AG09309 (cell line): ENCODE measurements at places on chromosomes 2 and 18.

GRCh38 chr2:162092658-162093556, 18.9 kb upstream of the DPP4 start:
- DNase-seq: peak; percentile 95

DNA sequence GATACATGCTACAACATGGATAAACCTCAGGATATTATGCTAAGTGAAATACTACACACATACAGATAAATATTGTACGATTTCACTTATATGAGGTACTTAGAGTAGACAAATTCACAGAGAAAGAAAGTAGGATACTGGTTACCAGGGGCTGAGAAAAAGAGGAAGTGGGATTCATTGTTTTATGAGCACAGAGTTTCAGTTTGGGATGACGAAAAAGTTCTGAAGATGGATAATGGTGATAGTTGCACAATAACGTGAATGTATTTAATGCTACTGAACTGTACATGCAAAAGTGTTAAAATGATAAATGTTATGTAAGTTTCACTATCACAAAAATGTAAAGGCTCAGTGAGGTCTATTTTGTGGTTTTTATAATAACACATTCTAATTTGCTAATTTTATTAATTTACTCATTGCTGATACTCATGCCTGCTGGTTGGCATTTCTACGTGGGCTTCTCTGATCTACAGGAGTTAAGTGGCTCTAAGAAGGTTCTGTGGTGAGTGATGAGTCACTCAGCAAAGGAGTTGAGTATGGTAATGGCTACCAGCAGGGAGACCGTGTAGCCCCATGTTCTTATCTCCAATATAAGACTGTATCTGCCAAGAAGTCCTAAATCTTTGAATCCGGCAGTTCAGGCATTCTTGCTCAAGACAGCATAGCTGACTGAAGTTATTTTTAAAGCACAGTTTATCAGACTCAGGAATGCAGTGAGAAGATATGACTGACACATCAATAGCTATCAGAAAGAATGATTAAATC, 41.1 kb downstream of the UPP2 start:
- DNase-seq: no peak

DNA sequence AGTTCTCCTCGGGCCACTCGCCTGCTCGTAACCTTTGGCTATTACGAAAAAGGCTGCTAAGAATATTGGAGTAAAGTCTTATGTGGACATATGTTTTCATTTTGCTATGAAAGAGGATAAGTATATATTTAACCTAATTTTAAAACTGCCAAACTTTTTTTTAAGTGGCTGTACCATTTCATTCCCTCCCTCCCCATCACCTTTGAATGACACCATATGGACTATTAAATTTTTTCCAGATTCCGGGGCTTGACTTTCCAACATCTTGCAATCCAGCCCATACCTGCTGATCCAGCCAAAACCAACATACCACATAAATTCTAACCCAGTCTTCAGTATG, 31.5 kb downstream of the REEP1 start:
- DNase-seq: no peak

DNA sequence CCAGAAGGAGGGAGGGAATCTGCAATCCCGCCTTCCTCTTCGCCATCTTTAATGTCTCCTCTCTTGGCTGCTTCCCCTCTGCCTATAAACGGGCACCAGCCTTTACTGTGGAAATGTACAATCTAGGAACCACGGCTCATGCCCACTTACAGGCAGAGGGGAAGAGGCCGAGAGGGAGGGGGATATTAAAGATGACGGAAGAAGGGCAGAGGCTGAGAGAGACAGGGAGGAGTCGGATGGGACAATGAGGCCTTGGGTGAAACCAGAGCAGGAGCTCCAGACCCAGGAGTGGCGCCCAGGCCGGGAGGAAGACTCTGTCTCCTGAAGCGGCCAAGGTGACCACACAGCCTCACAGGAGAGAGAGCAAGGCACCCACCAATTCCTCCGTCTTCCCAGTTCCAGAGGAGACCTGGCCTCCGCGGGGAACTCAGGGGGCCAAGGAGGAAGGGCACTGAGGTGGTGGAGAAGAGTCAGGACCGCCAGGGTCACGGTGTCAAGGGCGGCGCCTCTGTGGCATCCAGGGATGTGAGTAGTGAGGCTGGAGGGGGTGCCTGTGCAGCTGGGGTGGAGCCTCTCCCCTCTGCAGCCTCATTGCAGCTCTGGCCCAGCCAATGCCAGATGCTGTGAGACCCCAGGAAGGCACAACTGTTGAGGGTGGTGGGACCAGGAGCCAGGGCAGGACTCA, 67.8 kb downstream of the CIB4 start:
- no peak for DNase-seq

DNA sequence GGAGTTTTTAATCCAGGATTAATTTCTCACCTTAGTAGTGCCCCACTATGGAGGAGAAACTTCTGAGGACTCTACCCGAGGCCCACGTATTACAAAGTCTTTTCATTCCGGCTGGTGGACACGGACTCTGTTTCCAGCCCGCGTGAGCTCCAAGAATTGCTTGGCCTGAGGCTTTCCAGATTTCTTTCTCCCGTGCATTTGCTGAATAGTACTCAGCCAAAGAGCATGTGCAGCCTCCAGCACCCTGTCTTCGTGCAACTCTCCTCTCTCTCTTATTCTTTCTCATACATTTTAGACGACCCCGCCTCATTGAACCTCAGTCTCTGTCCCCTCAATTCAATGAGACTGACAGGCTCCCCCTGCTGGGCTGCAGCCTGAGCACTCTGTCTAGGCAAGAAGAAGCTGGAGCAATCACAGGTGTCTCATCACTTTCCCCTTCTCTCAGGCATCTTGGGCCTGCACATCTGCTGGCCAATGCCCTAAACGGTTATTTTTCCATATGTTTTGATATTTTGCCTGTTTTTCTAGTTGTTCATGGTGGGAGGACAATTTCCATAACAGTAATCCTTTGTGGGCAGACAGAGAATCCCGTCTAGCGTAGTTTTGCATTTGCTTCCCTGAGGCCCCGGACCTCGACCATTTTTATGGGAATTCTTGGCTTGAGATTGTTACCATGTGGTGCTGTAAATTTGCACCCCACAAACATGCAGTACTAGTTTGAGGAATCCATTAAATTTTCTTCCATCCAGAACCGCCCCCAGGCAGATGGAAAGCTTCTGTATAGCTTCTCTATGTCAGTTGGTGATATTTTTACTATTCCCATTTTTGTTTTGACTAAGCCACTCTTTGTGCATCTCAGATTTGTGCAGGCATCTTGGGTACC, 50.1 kb upstream of the LPIN2 start:
- DNase-seq: no peak

DNA sequence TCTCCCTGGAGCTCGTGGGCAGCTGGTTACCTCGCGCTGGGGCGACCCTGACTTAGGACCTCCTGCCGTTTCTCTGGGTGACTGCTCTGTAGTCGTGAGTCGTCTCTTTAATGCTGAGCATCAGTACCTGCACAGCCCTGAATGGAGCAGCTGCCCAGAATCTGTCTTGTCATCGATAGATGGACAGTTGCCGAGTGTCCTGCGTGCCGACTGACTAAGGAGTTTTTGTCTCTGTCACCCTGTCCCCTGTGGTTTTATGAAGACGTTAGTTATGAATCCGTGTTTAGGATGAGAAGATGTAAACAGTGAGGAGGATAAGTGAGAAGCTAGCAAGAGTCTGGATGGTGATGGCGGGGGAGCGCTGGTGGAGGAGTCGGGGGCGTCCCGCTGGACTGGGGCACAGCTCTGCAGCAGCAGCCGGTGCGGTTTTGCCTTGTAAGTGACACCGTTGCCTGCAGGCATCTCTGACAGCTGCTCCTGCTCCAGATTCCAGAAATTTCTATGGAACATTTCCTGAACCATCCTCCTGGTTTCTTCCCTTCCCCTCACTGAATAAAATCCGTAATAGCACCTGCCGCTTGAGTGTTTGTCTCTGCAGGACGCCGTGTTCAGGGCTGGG, 13.3 kb downstream of the AGAP1 start:
- no peak for DNase-seq

DNA sequence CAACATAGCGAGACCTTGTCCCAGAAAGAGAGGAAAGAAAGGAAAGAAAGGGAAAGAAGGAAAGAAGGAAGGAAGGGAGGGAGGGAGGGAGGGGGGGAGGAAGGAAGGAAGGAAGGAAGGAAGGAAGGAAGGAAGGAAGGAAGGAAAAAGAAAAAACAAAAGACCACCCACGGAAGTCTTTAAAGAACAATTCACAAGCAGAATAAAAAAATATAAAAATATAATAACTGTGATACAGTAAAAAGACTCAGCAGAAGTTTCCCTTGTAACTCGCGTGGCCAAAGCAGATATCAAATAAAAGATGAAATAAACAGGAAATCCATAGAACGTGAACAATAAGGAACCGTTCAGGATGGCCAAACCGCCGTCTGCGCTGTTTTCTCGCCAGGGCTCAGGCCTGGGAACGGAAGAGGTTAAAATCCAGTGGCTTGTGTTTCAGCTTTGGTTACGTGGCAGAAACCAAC, 1.2 kb upstream of the SLC1A4 start:
- DNase-seq: peak; percentile 84

DNA sequence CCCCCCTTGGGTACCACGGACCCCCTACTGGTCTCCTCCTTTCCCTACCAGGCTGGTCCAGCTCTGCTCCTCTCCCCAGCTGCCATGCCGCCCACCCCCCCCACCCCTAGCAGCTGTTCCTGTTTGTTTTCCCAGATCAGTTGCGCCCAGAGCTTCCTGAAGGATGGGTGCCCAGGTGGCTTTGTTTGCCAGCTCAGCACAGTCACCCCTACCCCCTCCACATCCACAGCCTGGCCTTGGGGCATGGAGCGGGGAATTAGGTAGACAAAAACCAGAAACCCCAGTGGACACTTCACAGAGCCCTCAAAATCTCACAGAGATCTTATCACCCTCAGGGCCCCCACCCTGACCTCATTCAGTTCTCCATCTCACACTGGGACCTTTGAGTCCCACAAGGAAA, 3.7 kb upstream of the CRYBA2 start:
- DNase-seq: no peak

GRCh38 chr18:70558371-70558770, 269.5 kb downstream of the SOCS6 start:
- no peak for DNase-seq

DNA sequence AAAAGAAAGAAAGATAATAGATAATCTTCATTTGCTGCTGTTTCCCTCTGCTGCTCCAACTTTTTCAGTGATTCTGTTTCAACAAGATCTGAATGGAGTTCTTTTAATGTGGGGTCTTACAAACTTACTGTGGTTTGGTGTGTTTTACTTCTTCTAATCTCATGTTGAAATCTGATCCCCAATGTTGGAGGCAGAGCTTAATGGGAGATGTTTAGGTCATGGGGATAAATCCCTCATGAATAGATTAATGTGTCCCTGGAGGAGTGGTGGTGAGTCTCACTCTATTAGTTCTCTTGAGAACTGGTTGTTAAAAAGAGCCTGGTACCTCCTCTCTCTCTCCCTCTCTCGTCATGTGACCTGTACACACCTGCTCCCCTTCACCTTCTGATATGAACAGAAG, 442.4 kb downstream of the EPHA4 start:
- DNase-seq: no peak

GRCh38 chr2:230905448-230906421, 19.3 kb downstream of the GPR55 start:
- no peak for DNase-seq

- DNase-seq: no peak
These were observed 58.4 kb downstream of the KCTD18 start for GRCh38 chr2:200451511-200451910.

DNA sequence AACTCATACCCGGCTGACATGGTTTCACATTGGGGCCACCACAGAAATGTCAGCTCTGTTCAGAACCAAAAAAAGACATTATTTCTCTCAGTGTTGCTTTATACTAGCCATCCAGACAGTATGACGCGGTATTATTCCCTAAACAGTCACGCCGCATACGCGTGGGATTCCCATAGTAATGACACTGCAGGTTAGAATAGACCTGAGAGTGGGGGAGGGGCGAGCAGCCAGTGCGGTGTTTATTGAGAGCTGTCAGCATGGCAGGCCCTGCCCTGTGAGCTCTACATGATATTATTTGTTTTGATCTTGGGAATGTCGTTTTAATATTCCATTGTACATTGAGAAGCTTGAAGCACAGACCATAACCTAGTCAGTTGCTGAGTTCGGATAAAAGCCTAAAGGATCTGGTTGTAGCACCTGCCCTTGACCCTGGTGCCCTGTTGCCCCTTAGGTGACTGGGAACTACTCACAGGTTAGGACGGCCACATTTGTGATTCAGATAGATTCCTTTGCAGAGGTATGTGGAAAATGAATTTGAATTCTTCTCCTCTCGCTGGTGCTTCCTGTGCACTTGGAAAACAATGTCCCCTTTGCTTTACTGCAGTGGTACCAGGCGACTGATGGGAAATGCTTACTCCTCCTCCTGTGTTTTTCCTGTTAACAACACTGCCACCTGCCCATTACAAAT, 150.1 kb downstream of the ARHGAP28 start:
- DNase-seq: no peak

GRCh38 chr2:268323-268722, 3.6 kb downstream of the ACP1 start:
- DNase-seq: no peak

- DNase-seq: no peak
These were observed 1265.0 kb upstream of the PIK3C3 start for GRCh38 chr18:40690062-40690461.

GRCh38 chr18:61606759-61607158, 273.5 kb downstream of the CDH20 start:
- peak; percentile 68 for DNase-seq

DNA sequence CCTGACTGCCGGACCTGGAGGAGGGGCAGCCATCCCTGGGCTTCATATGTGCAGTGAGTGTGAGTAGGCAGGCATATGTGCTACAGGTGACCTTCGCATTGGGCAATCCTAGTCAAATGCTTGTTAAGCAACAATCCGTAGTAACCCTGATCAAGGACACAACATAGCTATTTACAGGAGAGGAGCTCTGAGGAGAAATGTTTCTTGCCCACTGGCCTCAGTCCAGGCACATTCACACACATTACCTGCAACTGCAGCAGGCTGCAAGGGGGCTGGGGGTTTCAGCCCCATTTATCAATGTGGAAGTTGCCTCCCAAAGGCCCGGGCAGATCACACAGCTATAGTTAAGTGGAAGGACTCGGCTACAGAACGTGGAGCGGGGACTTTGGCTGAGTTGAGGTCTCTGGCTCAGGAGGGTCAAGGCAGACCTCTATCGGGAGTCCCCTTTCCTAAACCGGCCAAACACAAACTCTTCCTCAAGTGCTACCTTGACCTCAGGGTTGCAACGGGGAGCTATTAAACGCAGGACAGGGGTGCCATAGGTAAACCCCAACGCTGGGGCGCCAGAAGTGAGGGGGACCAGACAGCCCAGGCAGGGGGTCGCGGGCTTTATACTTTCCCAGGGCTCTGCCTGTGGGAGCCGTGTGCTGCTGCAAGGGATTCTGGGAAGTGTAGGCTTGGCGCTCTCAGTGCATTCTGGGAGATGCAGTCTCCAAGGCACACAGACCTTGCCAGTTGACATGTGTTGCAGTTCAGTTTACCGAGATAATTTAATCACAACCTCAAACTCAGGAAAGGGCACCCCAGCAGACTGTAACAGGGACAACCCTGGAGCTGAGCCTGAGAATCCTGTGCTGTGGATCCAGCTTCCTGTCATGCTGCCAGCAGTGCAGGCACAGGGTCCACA, 9.4 kb downstream of the KHK start:
- DNase-seq: no peak

DNA sequence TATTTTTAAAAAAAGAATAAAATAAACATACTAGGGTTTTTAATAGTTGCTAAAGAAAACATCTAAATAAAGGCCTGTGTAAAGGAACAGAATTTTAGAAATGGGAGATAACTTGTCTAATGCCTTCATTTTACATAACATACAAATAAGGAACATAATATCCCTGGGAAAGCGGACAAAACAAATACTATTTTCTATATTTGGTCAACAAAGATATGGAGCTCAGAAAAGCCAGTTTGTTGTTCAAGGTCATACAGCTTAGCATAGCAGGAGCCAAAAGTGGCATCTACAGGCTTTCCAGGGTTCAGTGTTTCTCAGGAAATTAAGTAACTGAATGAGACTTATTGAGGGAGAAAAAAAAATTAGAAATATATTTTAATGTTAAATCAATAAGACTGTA, 73.4 kb upstream of the CD226 start:
- DNase-seq: no peak
